A549 (cell line): ENCODE measurements at places on chromosomes 12 and 14.

GRCh38 chr14:60514378-60514740 lies 5.4 kb downstream of the SIX6 start:
- DNase-seq, result peak; percentile 5

DNA sequence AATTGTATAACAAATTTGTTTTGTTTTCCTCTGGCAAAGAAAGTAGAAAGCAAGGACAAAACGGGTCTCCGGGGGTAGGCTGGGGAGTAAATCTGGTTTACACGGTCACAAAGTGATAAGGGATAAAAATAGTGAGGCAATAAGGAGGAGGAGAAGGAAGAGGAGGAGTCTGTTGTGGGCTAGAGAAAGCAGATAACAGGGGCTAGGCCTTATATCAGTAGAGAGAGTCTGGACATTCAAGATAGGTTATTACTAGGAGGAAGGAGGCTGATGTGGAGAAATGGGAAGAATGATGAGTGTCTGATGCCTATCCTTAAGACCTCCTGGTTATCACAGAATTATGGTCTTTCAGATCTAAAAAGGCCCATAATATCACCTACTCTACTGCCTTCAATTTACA lies 83.2 kb upstream of the SSTR1 start:
- DNase-seq, result no peak

- no peak for DNase-seq
These were observed at the start of gene CMKLR1 for GRCh38 chr12:108338915-108339657. TSS of gene CMKLR1 (minus strand) at chr12:108339311. CDS start at chr12:108293591, 45,720 bp downstream.

- no peak for DNase-seq
These were observed 82.5 kb downstream of the SH2B3 start for GRCh38 chr12:111488271-111488670.

- no peak for DNase-seq
These were observed 6.6 kb downstream of the POMT2 start for GRCh38 chr14:77314043-77314442.

- no peak for DNase-seq
These were observed 66.0 kb upstream of the ATP2B1 start for GRCh38 chr12:89774645-89775044.

GRCh38 chr12:104604995-104605675 lies 148.4 kb downstream of the CHST11 start:
- no peak for DNase-seq

GRCh38 chr12:62731055-62731820 lies 203.7 kb downstream of the PPM1H start:
- peak; percentile 66 for DNase-seq

DNA sequence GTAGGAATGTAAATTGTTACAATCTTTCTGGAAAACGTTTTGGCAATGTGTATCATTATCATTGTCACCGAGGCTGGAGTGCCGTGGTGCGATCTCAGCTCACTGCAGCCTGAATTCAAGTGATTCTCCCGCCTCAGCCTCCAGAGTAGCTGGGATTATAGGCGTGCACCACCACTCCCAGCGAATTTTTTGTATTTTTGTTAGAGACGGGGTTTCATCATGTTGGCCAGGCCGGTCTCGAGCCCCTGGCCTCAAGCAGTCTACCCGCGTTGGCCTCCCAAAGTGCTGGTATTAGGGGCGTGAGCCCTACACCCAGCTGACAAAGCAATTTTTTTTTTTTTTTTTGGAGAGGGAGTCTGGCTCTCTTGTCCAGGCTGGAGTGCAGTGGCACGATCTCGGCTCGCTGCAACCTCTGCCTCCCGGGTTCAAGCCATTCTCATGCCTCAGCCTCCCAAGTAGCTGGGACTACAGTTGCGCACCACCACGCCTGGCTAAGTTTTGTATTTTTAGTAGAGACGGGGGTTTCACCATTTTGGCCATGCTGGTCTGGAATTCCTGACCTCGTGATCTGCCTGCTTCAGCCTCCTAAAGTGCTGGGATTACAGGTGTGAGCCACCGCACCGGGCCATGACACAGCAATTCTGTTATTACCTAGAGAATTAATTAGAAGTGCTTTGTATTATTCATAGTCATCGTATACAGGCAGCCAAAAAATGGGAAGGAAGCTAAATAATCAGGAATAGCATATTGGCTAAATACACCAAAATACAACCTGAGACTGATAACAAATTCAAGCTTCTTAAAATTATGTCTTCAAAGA lies 1.2 kb downstream of the ACTR6 start:
- no peak for DNase-seq

- DNase-seq, result no peak
These were observed 139.7 kb downstream of the RIMBP2 start for GRCh38 chr12:130576371-130576816.

DNA sequence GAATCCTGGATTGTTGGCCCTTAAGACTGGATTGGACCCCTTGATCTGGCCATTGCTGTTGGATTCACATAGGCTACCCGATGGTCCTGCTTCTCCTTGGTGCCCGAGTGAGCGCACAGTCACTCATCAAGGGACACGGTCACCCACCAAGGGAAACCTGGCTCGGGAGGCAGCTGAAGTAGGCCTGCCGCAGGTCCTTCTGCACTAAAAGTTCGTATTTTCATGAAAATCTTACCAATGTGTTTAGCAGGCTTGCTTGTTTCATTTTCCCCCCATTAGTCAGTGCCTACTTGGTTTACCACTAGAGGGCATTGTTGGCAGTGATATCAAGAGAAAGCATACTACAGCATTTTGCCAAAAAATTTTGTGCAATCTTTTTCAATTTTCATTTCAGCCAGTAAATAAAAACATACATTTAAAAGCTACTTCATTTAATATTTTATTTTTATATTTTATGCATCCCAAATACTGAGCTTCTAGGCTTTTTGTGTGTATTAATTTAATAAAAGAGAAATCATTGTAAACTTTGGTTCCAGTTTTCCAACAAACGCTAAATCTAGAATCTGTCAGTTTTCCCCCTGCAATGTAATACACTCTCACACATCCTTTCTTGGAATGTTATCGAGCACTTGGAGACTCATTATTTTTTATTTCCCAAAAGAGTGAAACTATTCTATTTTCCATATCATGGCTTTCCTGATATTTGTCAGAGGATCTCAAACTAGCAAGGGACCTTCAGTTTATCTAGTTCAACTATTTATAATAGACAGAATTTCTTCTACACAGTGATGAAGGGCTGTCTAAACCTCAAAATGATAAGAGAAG lies 116.7 kb downstream of the LMNTD1 start:
- peak; percentile 63 for DNase-seq

DNA sequence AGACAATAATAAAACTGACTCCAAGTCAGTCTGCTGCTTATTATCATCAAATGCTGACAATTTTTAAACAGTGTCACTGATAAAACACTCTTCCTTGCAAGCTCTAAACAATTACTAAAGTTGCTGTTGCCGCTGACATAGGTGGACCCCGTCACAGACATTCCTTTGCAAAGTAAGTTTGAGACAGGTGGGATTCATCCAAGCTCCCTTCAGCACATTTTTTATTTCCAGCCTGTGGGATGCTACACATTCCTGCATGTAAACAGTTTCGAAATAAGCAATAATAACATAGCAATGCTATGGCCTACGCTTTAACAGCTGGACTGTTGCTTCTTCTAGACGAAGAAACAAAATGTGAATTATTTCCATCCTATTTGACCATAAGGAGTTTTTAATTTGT lies 85.4 kb upstream of the HIF1A start:
- DNase-seq, result no peak

GRCh38 chr14:33946679-33947476 lies 4.0 kb downstream of the EGLN3 start:
- DNase-seq, result no peak

DNA sequence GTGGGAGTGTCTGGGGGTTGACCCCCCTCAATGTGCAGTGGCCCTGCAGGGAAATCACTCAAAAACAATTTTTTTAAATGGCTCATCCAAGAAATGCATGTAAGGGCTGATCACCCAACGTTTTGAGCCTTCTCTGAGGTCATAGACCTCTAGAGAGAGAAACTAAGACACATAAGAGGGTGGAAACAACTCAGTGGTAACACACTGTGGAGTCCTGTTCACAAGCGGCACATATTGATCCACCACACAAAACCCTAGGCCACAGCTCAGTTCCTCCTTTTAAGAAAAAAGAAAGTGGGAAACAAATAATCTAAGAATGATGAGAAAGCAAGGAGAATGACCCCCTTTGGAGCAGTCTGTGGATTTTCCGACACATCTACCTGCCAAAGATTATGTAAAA lies 83.0 kb upstream of the METAP2 start:
- DNase-seq, result no peak

GRCh38 chr14:41482861-41483260 lies 123.8 kb upstream of the LRFN5 start:
- no peak for DNase-seq

- no peak for DNase-seq
These were observed 63.9 kb downstream of the TESC start for GRCh38 chr12:117035287-117035686.

- DNase-seq, result no peak
These were observed 11.4 kb downstream of the SCNN1A start for GRCh38 chr12:6364044-6364374.

DNA sequence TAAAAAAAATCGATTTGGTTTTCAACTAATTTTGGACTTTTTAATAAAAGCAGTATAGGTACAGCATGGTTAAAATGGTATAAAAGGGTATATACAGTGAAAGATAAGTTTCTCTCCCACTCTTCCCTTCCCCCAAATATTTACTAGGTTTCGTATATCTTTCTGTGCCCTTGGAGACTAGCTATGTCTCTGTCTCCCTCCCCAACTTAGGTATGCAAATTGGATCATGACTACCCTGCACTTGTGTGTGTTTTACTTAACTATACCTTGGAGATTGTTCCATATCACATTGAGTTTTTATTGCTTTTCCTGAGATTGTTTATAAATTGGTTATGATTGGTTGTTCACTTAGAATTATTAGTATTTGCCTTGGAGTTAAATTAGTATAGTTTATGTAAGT lies 19.4 kb downstream of the AEBP2 start:
- DNase-seq, result no peak

DNA sequence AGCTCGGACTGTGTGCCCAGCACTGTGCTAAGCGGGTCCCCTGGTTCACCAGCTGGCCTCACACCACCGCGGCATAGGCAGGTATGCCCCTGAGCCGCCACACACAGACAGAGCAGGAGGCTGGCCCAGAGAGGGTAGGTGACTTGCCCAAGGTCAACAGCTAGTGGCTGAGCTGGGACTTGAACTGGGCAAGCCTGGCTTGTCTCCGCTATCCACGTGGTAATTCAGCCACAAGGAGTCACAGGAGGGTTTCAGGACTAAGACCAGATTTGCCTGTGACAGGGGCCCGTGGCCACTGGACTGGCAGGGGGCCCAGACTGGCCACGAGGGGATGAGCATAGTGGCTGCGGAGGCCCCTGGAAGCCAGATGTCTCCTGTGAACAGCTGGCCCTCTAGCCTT lies 47.7 kb downstream of the NCOR2 start:
- no peak for DNase-seq

- no peak for DNase-seq
These were observed 13.1 kb downstream of the PPP1R12A start for GRCh38 chr12:79921786-79922185.

- DNase-seq, result no peak
These were observed 274.2 kb downstream of the FUT8 start for GRCh38 chr14:65686761-65687160.

GRCh38 chr12:67572492-67572891 lies 76.1 kb upstream of the DYRK2 start:
- DNase-seq, result no peak

- no peak for DNase-seq
These were observed 391.8 kb downstream of the BMP4 start for GRCh38 chr14:53564870-53565269.

DNA sequence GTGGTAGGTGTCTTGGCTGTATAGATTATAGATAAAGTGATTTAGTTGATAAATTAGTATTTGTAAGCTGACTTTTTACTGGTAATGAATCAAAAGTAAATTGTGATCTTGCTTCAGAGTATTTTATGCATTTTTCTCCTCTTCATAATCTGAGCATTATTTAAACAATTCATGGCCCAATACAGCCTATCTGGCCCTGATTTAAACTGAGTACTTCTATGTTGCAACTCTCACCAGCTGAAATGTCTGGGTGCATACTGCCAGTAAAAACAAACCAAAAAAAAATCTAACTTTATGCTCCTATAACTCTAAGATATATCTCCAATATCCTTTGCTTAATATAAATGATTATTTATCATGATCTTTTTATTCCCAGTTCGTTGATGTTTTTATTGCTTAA lies 86.6 kb downstream of the MIA2 start:
- no peak for DNase-seq

DNA sequence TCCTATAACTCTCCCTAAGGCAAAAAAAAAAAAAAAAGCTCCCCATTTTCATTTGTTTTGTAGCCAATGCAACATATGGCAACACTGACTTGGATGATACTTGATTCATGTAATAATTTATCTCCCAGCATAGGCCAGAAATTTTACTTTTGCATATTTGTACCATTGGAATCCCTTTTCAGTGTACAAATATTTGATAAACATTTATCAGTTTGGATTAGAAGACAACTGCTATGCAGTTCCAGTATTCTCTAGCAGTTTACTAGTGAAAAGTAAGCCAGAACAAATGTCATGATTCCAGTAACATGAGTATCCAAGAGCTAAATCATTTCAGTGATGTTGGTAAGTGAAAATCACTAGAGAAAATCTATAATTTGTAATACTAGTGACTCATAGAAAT lies 392.3 kb downstream of the CCER1 start:
- no peak for DNase-seq

DNA sequence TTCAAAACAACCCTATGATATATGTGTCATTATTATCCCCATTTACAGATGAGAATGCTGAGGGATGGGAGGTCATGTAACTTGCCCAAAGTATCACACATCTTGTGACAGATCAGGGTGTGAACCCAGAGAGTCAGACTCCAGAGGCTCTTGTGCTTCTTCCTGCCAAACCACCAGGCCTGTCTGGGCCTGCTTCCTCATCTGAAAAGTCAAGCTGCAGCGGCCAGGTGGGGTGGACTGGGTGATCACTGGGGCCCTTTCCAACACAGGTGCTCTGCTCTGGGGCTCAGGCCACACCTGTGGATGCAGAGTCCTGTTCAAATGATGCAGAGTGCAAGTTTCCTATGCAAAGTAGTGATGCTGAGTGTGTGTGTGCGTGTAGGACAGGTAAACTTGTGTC lies 26.7 kb downstream of the TSPAN11 start:
- DNase-seq, result no peak

DNA sequence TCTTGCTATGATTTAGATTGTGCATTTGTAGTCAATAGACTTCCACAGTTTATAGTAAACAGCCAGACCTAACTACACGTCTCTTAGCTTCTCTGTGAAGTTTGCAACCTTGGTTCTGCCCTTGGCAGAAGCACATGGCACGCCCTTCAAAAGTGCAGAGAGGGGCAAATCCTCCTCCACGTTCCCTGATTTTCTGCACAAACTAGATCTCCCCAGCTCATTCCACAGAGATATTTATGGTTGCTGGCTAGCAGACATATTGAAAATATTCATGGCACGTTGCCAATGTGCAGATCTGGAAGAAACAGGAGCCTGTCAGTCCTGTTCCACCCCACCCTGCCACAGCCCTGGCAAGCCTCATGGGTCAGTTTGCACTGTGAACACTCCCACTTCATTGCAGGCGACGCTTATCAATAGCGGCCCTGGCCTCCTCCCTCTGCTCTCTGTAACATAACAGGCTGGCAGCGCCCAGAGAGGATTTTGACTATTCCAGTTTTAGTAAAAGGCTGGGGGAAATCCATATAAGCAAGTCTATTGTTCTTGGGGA lies 6.5 kb upstream of the LGALS3 start:
- no peak for DNase-seq

GRCh38 chr14:87626266-87626665 lies 366.7 kb downstream of the GALC start:
- no peak for DNase-seq
